ACHN (cell line): ENCODE measurements at places on chromosomes 16 and 17.

GRCh38 chr17:38448208-38448771 is 20.0 kb downstream of the ARHGAP23 start:
- DNase-seq = no peak

DNA sequence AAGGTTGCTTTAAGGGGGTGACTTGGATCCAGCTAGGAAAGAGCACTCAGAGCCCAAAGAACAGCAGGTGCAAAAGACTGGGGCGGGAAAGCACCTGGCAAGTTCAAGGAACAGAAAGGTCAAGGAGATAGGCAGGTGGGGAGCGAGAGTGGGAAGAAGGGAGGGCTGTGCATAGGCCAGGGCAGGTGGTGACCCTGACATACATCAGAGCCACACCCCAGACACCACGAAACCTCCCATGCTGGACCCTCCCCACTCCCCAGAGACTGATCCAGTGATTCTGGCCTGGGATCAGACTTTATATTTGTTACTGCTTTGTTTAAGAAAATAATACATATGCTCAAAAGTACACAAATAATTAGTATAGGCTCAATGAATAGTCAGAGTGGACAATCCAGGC is 48.5 kb upstream of the RBFOX3 start:
- no peak for DNase-seq

- DNase-seq = peak; percentile 84
Measured at GRCh38 chr17:8079291-8080207, 8.0 kb downstream of the ALOX12B start.

- DNase-seq = no peak
Measured at GRCh38 chr16:11104168-11105037, 151.6 kb downstream of the SOCS1 start.

DNA sequence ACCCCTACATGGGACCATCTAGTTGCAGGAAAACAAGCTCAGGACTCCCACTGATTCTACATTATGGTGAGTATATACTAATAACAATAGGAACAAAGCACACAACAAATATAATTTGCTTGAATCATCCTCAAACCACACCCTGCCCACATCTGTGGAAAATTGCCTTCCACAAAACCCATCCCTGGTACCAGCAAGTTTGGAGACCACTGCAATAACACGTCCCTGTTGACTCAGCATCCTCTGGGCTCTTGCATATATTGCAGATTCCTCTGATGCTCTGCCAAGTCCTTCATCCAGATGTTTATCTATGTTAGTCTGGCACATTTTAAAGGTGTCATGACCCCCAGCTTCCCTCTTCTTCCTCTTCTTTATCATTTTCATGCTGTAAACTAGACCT is 138.4 kb downstream of the PCTP start:
- no peak for DNase-seq

DNA sequence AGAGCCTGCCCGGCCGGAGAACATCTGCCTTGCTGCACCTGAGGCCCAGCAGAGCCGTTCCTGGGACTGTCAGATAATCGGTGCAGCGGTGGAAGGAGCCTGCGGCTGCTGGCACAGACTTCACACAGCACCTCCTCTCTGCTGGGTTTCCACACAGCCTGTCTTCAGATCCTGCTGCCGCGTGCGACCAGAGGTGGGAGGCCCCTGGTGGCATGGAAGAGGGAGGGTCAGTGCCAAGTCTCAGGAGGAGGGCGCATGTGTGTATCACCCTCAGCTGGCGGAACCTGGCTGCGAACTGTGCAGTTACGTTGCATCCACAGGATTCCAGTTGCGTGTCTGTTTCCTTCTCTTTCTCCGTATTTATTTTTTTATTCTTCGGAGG is 3.3 kb downstream of the CDK5R1 start:
- DNase-seq = no peak

- DNase-seq = no peak
Measured at GRCh38 chr16:54163197-54163843, 123.3 kb downstream of the IRX3 start.

DNA sequence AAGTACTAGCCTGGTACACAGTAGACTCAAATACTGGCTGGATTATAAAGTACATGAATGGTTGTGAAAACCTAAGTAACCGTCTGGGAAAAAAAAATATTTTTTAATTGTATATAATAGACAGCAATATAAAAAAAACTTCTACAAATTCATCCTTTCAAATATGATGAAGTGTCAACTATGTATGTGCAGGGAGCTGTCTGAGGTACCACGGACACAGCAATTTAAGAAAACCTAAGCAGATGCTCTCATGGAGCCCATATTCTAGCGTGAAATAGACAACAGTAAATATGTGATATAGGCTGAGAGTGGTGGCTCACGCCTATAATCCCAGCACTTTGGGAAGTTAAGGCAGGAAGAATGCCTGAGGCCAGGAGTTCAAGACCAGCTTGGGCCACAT is 104.6 kb downstream of the TTC19 start:
- no peak for DNase-seq

GRCh38 chr17:6070913-6071511 is 833 bp downstream of the WSCD1 start:
- peak; percentile 44 for DNase-seq

- peak; percentile 48 for DNase-seq
Measured at GRCh38 chr17:74972107-74972972, at the start of gene HID1. Gene HID1 (minus strand): TSS chr17:74972759. CDS start chr17:74972656, 103 bp downstream.

DNA sequence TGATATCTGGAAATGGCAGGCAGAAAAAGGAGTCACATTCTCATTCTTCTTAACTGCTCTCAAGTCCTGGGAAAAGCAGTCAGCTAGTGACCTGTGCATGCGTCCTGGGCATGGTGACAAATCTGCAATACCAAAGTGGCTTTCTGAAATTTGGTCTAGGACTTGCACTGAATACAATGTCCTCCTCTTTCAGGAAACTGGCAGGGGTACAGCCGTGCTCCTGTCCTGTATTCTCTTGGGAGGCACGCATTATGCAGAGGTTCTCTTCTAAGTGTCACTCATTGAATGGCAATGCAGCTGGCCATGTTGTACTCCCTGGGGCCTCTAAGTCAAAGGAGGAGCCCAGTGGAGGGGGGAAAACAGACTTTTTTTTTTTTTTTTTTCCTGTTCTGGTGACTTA is 10.6 kb downstream of the PHF12 start:
- no peak for DNase-seq

DNA sequence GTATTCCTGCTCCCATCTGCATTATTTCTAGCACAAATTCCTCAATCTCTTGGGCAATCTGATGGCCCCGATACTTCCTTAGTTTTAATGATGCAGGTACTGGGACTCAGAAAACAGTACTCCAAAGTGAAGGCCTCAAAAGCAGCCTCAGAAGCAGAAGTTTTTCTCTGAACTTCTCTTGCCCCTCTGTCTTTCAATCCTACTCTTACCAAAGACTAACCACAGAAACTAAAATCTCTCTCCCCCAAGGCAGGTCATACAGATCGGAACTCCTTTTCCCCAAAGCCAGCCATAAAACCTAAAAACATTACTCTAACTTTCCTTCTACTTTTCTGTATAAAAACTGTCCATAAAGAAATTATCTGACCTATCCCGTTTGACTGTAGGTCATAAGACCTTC is 103.5 kb downstream of the HS3ST3A1 start:
- DNase-seq = no peak
